Stimulated activated CD4-positive, alpha-beta T cell treated with anti-CD3 and anti-CD28 coated beads, Interleukin-12 subunit alpha, Interleukin-12 subunit beta, amount 100 ng/mL, for 48 hours (primary cell): ENCODE measurements at places on chromosomes 1 and 21.

DNA sequence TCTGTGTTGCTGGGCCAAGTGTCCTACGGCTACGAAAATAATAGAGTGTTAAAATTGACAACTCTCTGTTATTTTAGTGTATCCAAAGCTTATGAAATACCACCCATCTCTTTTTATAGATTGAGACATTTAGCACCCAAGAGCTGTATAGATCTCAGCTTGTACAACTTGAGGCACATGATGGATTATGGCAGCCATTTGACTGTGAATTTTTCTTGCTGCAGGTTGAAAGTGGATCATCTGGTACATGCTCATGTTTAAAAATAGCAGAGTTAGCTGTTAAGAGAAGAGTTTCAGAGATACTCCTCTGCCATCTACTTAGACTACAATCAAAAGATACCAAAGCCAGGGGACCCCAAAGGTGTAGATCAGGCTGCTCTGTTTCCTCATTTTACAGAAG is 49.3 kb upstream of the FAM3B start:
- DNase-seq = no peak

DNA sequence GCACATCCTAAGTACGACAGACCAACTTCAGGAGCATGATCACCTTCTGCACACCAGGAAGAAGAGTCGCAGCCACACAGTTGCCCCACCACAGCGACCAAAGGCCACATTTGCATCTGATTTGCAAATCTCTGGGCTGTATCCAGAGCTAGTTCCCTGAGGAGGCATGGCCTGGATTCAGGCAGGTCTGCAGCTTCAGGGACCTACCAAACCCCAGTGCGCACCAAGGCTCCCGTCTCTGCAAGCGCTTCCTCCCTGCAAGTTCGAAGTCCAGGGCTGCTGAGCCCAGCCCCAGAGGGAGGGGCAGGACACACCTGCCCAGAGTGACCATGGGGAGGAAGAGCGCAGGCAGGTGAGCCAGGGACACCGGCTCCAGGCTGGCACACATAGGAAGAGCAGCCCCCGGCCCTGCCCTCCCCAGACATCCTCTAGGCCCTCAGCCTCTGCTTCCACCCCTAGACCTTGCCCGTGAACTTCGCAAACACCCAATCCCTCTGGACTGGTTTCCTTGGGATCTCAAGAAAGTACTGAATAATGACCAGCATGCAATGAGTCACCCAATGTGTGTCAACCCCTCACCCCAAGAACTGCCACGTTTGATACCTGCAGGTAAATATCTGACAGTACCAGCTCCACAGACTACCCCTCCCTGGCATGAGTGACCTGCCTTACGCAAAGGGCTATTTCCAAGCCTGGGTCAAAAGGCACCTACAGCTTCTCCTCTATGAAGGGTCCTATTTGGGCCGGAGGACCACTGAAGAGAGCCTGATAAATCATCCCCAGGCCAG is 36.8 kb downstream of the CASZ1 start:
- DNase-seq = no peak

DNA sequence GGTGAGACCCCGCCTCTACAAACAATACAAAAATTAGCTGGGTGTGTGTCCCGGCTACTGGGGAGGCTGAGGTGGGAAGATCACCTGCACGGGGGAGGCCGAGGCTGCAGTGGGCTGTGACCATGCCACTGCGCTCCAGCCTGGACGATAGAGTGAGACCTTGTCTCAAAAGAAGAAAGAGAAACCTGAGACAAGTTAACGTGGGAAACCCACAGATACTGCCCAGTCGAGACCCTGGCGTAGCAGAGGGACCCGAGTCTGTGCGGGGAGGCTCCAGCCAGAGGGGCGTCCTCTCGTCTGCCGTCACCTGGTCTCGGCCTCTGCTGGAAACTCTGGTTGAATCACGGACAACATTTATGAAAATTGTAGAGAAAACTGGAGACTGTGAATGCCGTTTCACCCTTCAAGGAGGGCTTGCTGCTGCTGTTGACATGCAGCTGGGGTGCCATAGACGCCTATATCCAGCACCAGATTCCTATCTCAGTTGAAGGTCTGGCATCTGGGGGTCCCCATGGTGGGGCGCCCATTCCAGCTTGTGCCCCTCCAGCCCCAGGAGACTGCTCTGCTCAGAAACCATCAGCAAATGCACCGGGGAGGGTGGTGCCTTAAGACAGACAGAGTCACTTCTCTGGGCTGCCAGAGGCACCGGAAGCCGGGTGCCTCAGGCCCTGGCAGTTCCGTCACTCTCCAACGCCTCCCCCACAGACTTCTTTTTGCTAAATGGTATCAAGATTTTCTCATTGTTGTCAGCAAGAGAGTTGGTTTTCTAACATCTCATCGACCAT is 13.6 kb upstream of the CDK11B start:
- no peak for DNase-seq

DNA sequence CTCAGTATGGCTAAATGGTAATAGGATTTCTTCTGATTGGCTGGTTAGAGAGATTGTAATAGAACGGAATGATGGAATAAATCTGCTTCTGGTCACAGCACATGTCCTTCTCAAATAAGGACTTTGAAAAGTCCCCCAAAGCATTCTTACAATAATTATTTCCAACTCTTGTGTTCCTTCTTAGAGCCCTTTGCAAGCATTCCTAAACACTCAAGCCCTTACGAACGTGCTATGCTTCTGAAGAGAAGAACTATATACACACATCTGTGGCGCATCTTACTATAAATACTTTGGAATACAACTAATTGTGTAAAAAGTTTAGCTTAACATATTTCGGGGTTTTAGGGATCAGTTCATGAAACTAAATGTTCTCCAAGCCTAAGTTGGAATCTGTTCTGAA is 25.6 kb downstream of the CLIC4 start:
- no peak for DNase-seq

DNA sequence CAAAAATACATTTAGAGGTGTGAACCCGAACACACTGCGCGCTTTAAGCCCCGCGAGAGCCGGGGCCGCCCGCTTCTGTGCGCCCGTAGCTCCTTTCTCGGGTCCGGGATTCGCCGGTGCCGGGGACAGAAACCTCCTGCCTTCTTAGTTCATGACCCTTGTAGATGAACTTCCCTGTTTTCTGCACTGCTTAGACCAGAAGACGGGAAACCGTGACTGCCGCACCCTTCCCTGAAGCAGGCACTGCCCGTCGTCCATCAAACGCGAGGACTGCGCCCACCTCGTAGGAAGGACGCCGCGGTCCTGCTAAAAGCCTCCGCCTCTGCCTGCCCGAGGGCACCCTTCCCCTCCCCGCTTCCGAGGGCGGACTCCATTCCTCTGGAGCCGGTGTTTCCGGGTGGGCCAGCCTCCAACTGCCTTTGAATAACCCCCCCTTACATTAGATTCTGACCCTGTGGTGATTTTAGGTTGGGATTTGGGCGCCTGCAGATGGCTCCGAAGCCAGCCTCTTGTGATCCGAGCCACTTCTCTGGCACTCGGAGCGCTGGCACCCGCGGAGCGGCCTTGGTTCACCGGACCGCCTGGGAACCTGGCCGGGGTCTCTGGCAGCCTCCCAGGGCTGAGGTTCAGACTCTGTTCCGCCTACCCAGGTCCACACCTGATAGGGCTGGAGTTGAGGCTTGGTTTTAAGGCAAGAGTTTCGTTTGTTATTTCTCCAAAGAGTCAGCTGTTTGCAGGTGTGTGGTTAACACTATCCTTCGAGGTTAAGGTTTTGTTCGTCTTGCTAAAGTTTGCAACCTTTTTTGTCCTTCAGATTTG is 1.2 kb upstream of the PTTG1IP start:
- DNase-seq = no peak

GRCh38 chr1:47532921-47533792 is 95.3 kb downstream of the FOXD2 start:
- DNase-seq = no peak

GRCh38 chr1:206814716-206815341 is 42.5 kb upstream of the IL10 start:
- DNase-seq = no peak

GRCh38 chr1:99292886-99293285 is 28.6 kb downstream of the PLPPR4 start:
- no peak for DNase-seq

DNA sequence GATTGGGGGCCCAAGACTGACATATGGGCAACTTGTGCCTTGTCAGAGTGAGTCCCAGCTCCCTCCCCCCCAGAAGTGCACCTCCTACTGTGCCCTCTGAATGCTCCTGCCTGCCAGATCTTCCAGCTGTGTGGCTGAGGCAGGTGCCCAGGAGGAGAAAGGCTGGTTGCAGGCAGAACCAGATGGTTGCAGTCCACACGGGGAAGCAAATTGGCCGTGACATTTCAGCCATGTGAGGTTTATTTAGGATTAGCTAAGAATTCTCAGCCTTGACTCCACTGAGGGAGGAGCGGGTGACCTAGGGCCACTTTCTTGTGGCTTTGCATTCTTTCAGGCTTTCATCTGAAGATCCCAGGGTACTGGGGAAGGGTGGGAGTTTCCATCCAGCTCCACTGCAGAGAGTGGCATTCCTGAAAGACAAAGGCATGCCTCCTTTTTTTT is 33.8 kb downstream of the PEX14 start:
- DNase-seq = no peak

GRCh38 chr1:220922951-220923350 is 43.7 kb downstream of the HLX start:
- DNase-seq = no peak

DNA sequence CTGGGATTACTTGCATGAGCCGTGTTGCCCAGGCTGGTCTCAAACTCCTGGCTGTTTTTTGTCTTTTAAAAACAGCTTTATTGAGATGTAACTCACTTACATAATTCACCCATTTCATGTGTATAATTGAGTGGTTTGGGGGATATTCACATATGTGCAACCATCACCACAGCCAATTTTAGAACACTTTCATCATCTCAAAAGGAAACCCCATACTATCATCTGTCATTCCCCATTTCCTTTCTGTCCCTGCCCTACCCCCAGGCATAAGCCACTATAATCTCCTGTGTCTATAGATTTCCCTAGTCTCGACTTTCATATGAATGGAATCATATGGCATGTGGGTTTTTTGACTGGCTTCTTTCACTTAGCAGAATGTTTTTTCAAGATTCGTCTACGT is 43.3 kb downstream of the GPR137B start:
- no peak for DNase-seq

DNA sequence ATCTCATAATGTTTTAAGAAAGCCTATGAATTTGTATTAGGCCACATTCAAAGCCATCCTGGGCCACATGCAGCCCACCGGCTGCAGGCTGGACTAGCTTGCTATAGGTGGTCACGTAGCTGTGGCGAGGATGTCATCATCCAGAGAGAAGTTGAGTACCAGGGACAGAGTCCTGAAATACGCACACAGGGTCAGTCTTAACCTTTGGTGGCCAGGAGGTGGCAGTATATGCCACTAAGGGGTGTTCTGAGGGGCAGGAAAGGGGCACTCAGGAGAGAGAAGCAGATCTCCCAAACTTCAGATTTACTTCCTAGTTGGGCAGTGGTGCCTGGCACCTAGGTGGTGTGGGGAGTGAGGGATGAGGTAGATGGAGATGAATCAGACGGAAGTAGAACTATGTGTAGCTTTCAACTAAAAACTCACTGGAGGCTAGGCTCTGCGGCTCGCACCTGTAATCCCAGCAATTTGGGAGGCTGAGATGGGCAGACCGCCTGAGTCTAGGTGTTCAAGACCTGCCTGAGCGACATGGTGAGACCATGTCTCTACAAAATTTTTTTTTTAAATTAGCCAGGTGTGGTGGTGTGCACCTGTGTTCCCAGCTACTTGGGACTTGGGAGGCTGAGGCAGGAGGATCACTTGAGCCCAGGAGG is 16.3 kb upstream of the CDK18 start:
- no peak for DNase-seq

DNA sequence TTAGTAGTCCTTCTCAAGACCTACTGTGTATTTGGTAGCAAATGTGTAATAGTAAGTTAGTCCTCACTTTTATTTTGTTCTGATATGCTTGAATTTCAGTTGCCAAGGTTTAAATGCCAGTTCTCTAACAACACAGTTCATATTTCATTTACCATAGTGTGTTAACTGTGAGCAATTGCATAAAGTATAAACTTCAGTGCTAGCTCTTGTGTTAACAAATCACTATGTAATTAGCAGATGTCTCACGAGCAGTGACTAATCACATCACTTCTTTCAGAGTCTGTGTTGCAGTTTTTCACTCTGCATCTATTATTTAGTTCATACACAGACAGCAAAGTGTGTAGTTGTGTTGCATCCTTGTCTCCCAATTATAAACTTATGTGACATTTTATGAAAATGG is 47.8 kb downstream of the ZMYM4 start:
- DNase-seq = no peak

- DNase-seq = peak; percentile 13
Measured at GRCh38 chr1:161763522-161764098, 2.5 kb upstream of the ATF6 start.

- no peak for DNase-seq
Measured at GRCh38 chr1:229448845-229449244, 15.0 kb upstream of the ACTA1 start.

- no peak for DNase-seq
Measured at GRCh38 chr1:151851886-151852285, 1.6 kb downstream of the THEM5 start.

DNA sequence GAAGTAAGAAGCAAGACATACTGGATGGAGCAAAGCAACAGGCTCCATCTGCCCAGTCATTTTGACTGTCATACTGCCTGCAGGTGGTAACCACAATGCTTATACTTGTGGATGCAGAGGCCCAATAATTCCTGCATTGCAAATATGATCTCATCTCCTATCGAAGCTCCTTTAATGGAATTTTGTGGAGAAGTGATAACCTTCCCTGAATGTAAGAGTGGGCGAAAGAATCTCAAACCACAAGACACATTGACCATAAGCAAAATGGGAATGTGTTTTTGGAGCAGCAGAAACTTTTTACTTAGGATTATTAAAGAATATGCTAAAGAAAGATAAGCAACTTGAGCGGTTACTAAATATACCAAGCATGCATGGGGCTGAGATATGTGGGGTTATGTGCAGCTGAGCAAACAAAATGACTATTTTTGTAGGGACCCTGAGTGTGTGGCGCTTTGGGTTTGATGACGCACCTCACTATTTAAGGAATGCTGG is 77.4 kb upstream of the BACH1 start:
- no peak for DNase-seq

GRCh38 chr1:228837817-228838716 is 102.8 kb downstream of the RHOU start:
- DNase-seq = no peak

DNA sequence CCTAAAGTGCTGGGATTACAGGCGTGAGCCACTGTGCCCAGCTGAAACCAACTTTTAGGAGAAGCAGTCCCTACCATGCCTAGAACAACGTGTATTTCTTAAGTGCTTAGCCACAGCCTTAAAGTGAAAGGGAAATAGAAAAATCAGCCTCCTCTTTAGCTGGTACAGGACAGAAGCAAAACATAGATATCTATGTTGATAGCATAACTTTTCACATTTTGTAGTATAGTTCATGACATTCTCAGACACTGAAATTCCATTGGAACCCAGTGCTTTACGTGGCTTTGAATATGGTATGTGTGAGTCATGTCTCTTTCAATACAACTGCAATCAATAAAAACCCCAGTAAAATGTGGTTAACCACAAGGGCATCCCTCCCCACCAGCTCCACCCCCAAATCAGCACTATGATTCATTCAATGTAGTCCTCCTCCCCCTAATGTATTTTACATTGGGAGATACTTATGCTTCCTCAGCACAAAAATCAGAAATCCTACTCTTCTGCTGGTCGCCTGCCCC is 32.1 kb downstream of the TGFB2 start:
- peak; percentile 55 for DNase-seq

GRCh38 chr1:144101397-144102045 is 129.7 kb upstream of the FAM72C start:
- DNase-seq = no peak
